ENCODE measurements at places on chromosomes 12 and 14.
A peak's percentile ranks its signal among the peaks of the same experiment; 100 is the strongest.

GRCh38 chr12:38775457-38775856 is 129.9 kb downstream of the CPNE8 start:
- no peak for DNase-seq

GRCh38 chr12:122090759-122091515 is 12.4 kb downstream of the MLXIP start:
- no peak for DNase-seq

DNA sequence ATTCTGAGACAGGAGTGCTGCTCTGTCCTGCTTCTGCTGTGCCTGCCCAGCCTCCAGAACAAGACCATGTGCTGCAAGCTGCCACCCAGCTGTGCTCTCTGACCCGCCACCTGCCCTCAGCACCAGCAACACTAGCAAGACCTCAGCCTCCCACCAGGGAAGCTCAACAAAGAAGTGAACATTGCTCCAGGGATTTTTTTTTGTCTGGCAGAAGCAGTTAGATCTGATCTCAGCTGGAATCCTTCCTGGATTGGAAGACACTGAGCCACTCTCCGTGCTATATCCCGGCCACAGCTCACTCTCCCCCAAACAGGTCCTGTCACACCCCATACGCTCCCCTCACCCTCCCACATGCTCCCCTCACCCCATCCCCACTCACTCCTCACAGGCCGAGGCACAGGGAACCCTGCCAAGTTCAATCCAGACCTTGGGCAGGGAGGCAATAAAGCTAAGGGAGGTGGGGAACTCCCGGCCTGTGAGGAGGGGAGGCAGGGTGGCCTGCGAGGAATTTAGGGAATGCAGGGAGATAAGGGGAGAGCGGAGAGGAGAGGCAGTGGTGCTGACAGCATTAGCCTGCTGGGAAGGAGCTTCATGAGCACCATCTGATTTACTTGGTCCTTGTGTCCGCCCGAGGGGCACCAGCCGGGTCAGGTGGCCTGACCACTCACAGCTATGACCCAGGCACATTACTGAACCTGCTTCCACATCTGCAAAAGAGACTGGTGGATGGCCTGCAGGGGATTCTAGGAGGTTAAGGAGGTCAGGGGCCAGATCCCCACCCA is 29.7 kb downstream of the CCDC85C start:
- peak; percentile 84 for DNase-seq

- DNase-seq, result no peak
Measured at GRCh38 chr12:26287671-26288381, 92.5 kb downstream of the SSPN start.

- DNase-seq, result no peak
Measured at GRCh38 chr14:51185180-51185579, 54.9 kb upstream of the TMX1 start.

DNA sequence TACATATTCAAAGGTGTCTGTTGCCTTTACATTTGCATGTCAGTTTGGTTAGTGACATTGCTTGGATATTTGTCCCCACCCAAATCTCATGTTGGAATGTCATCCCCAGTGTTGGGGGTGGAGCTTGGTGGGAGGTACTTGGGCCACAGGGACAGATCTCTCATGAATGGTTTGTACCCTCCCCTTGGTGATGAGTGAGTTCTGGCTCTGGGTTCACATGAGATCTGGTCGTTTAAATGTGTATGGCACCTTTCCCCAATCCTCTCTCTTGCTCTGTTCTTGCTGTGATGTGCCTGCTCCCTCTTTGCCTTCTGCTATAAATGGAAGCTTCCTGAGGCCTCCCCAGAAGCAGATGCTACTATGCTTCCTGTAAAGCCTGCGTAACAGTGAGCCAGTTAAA is 207.9 kb upstream of the DIO3 start:
- peak; percentile 36 for DNase-seq

DNA sequence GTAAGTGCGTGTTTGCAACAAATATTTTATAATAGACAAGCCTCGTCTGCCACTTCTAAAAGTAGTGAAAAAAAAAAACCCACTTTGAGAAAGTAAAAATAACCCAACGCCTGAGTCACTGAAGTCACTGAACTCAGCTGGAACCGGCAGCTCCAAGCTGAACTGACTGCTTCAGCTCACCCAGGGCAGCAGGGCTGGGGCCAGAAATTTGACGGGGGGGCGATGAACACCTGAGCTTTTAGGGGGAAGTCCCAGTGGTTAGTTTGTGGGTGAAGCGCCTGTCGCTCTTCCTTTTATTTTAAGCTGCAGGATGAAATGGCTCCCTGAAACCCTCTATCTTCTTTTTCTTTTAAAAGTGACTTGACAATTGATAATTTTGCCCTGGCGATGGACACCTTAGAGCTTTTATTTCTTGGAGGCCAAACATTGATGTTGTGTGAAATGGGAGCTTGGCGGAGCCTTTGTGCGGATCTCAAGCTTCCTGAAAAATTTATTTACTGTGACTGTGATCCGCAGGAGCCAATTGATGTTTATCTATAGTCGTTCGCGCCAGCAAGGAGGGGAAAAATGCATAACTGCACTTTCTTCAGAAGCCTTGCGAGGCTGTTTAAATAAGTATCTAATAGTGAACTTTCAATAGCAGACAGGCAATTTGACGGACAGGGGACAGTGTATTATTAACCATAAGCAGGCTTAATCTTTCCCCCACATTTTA is 173.2 kb upstream of the MYL2 start:
- no peak for DNase-seq

DNA sequence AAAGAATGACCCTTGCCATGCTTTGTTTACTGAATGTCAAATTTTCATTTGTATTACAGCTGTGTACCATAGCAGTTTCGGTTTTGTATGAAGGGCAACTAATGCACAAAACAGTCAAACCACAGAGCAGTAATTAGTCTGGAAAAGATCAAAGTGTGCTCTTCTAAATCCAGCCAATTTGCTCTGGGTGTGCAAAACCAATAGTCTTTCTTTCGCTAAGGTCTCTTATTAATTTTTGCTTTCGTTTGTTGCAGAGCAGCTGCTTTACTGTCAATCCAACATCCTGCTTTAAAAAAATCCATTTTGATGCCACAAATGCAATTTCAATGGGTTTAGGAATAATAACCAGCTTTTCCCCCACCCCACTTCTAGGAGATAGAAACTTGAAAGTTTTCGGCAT is 114.2 kb downstream of the BRMS1L start:
- DNase-seq, result no peak

DNA sequence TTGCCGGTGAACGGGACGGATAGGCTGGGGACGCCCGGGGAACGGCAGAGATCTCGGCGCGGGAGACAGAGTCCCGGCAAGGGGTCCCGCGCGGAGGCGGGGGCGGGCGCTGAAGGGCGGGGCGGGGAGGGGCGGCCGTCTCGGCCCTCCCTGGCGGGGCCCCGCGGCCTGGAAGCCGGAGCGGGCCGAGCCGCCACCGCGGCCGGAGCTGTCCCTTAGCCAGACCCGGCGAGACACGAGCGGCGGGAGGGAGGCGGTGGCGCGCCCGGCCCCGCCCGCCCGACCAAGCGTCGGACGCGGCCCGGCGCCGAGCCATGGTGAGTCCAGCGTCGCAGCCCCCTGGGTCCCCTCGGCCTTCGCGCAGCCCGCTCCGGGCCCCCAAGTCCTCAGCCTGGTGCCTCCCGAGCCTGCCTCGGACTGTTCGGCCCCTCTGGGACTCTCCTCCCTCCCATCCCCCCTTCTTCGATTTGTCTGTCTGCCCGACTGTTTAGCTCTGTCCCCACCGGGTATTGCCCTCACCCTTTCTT is at the start of gene ARHGEF40:
Gene ARHGEF40, plus strand, starts transcription at position 222 of the 527 bp plus-strand sequence. Its CDS starts 93 bp downstream, at position 315.
- DNase-seq, result no peak

- DNase-seq, result no peak
Measured at GRCh38 chr14:36505892-36506731, 13.9 kb downstream of the NKX2-1 start.

DNA sequence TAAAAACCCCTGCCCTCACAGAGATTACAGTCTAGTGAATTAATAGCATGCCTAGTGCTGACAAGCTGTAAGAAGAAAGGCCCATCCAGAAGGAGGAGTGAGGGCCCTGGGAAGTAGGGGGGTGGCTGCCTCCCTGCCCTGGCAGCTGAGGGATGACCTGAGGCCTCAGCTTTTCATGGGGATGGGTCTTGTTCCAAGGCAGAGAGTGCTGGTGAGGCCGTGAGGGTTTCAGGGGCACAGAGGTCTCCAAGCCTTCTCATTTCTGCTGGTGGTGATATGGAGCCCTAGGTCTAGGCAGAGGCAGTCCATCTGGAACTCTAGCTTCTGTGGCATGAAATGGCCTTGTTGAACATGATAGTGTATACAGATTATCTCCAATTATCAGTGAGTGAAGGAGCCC is 114.4 kb downstream of the ZFP36L1 start:
- DNase-seq, result peak; percentile 50

DNA sequence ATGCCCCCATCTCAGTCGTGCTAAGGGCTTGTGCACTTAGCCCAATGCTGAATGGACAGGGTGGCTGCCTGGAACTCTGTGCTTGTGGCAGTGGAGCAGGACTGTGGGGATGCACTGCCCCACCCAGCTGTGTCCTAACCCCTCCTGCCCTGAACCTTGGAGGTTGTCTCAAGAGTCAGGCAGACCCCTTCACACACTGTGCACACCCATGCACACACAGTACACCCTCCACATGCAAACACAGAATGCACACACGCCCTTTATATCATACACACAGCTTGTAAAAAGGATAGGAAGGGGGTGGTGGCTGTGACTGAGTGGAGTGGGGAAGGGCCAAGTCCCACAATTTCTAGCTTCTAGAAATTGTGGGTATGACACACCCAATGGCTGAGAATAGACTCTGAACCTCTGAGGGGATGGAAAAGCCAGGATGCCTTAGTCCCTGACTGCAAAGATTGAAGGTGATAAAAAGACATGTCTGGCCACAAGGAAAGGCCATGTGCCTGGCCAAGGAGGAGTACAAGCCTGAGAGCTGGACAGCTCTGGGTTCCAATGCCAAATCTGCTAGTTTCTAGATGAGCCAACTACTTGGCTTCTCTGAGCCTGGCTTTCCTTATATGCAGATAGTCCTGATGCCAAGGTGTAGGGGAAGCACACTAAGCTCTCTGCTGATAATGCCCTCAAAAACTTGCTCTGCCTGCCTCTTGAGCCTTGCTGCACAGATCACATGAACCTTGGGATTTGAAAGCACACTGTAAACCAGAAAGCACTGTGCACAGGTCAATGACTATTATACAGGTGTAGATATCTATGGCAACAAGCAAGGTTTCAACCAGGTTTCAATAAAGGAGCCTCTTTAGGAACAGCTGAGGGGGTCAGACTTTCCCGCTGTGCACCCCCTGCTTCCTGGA is 8.4 kb downstream of the KRT8 start:
- no peak for DNase-seq
